ENCODE measurements at places on chromosomes 12 and 14.

GRCh38 chr14:24430143-24430681 lies 458 bp downstream of the KHNYN start:
- no peak for DNase-seq

GRCh38 chr12:68163560-68164081 lies 4.1 kb upstream of the IFNG start:
- DNase-seq: no peak

- no peak for DNase-seq
Observed at GRCh38 chr12:27542628-27543027, 18.6 kb downstream of the PPFIBP1 start.

GRCh38 chr12:26125400-26126339 lies 833 bp upstream of the BHLHE41 start:
- no peak for DNase-seq

GRCh38 chr12:109191621-109192250 lies 75.3 kb downstream of the ACACB start:
- DNase-seq: no peak

- no peak for DNase-seq
Observed at GRCh38 chr14:54901380-54902142, 1.1 kb downstream of the GCH1 start.

DNA sequence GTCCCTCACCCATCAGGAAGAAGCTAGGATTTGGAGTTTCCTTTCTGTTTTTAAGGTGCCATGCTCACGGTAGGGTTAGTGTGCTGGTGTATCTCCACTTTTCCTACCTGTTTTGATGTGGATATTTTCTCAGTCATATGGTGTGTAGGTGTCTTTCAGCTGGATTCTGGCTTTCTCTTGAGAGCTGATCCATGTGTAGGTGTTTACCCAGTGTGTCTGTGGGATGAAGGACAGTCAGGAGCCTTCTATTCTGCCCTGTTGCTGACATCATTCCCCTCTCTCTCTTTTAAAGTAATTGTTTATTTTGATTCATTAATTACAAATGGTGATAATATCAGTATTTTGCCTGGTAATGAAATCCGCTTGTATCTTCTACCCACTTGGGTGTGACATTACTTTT lies 22.8 kb downstream of the TMX1 start:
- no peak for DNase-seq

DNA sequence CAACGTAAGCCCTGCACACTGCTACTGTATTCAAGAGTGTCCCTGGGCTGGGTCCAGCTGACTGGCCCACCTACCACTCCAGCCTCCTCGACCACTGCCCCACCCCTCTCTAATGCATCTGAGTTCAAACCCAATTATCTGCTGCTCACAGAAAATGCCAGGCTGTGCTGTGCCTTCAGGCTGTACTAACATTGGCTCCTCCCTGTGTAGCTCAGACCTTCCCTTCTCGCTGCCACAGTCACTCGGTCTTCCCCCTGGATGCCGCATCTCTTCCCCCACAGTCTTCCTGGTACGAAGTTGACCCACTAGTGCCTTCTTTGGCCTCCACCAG lies 12.1 kb downstream of the FICD start:
- DNase-seq: no peak

GRCh38 chr12:41956353-41956752 lies 188.3 kb downstream of the GXYLT1 start:
- DNase-seq: no peak

GRCh38 chr12:85392508-85392907 lies 112.5 kb downstream of the ALX1 start:
- no peak for DNase-seq

DNA sequence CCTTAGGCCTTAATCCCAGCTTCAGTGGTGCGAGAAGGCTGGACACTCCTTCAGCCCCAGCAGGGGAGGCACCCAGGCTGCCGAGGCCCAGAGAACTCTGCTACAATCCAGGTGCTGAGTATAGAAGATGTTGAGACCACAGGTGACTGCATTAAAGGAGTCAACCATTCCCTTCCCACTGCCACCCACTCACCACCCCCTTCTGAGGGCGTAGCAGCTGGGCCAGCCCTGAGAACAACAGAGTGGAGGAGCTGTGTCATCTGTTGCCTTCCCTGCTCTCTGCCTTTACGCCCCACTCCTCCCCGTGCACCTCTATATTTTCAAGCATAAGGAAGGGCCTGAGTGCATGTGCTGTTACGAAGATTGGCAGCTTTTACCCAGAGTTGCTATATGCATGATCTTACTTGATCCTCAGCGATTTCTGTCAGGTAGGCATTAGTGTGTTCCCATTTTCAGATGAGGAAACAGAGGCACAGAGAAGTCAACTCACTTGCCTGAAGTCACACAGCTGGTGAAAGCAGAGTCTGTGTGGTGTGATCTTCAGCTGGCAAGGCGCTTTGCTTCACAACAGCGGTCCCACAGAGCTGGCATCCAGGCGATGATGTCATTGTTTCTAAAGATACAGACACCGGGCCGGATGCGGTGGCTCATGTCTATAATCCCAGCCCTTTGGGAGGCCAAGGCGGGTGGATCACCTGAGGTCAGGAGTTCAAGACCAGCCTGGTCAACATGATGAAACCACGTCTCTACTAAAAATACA lies 46.7 kb downstream of the RIN3 start:
- DNase-seq: no peak

Data from NCI-H1694 treated with DMSO at 0.1 percent for 48 hours (cell line).